Activated T-helper 1 cell treated with Interleukin-2 at 50 U/mL for 16 hours (primary cell): ENCODE measurements at places on chromosomes 3 and 15.

- no peak for DNase-seq
Observed at GRCh38 chr3:48425281-48425812, 4.5 kb downstream of the PLXNB1 start.

- DNase-seq, result no peak
Observed at GRCh38 chr3:112116748-112117186, 16.3 kb downstream of the GCSAM start.

DNA sequence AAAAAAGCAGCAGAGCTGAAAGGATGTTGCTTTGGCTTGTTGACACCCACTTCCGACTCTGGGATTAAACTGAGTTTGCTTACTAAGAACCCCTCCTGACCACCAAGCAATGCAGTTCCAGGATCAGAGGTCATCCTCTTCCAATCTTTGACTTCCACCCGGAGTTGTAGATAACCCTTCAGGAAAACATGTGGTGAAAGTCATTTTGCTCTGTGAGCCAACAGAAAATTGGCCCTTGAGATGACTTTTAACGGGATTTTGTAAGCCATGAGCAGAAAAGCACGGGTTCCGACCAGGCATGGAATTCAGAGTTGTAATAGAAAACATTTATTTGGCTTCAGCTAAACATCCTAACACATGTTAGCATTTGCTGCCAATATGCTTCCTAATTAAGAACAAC is 171.6 kb upstream of the NR2F2 start:
- DNase-seq, result no peak

DNA sequence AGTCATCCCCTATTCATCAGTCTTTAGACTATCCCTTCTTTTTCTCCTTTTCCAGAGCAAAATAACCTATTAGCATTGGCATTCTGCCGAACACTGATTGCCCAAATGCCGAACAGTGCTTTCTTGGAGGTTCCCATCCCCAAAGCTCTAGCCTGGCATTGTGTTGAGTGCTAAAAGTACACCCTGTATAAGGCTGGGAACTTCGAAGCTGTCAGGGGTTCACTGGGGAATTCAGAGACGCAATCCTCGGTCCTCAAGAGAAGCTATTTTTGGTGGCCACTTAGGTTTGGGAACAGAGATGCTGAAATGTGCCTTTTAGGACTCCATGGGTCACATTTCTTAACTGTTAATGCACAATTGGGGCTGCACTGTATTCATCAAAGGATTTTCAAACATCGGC is 8.4 kb downstream of the FRMD5 start:
- no peak for DNase-seq

GRCh38 chr15:71677352-71677751 is 133.0 kb upstream of the NR2E3 start:
- DNase-seq, result no peak
